ENCODE measurements at places on chromosomes 3 and 15.

DNA sequence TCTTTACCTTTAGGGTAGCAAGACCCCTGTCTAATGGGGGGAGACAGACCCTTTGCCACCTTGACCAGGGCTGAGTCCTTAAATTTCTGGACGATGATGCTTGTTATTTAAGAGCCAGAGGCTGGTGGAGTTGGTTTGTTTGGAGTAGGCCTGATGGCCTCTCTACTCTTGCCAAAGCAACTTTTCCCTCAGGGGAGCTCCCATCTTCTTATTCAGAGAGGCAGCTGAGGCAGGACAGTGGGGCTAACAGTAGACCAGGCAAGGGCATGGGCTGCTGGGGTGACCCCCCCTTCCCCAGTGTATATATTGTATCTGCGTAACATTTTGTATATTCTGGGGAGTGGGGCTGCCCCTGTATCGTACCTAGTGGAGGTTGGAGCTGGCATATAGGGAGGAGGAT is 10.3 kb downstream of the RPS17 start:
- no peak for DNase-seq

GRCh38 chr3:175737646-175738572 is 878.8 kb downstream of the NAALADL2 start:
- no peak for DNase-seq

GRCh38 chr3:149917124-149917667 is 53.5 kb downstream of the PFN2 start:
- DNase-seq = no peak

- no peak for DNase-seq
Observed at GRCh38 chr3:173191611-173192010, 50.6 kb upstream of the SPATA16 start.

- DNase-seq = no peak
Observed at GRCh38 chr15:56942118-56942517, 23.7 kb downstream of the TCF12 start.

DNA sequence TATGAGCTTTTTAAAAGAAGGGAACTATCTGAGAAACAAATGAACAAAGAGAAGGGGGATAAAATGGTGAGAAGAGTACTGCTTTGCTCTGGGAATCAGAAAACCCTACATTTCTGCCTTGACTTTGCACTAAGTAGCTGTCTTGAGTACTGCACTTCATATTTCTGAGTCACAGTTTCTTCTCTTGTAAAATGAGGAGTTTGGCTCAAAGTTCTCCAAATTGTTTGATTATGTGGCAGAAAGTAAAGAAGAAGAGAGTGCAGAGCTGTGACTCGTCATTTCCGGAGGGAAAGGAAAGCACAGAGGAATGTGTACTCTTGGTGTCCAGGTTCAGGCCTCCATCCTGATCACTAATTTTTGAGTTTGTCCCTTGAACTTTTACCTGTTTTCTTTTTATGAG is 54.7 kb downstream of the TP63 start:
- no peak for DNase-seq

- DNase-seq = no peak
Observed at GRCh38 chr3:174198199-174198598, 660.9 kb upstream of the NAALADL2 start.

GRCh38 chr3:9108876-9109567 is 140.4 kb downstream of the SRGAP3 start:
- no peak for DNase-seq

GRCh38 chr3:190502946-190503345 is 10.9 kb upstream of the IL1RAP start:
- no peak for DNase-seq

DNA sequence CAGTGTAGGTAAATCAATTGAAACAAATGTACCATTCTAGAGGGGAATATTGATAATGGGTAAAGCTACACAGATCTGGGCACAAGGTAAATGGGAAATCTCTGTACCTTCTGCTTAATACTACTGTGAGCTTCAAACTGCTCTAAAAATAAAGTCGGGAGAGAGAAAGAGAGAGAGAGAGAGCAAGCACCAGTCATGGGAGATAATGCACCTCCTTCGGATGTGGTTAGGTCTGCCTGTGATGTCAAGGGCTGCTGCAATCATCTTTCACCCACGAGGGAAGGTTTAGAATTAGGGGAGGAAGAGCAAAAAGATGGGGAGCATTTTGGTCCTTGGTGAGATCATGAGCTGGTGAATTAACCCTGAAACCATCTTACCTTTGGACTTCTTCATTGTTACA is 219.1 kb downstream of the ZNF385D start:
- no peak for DNase-seq

DNA sequence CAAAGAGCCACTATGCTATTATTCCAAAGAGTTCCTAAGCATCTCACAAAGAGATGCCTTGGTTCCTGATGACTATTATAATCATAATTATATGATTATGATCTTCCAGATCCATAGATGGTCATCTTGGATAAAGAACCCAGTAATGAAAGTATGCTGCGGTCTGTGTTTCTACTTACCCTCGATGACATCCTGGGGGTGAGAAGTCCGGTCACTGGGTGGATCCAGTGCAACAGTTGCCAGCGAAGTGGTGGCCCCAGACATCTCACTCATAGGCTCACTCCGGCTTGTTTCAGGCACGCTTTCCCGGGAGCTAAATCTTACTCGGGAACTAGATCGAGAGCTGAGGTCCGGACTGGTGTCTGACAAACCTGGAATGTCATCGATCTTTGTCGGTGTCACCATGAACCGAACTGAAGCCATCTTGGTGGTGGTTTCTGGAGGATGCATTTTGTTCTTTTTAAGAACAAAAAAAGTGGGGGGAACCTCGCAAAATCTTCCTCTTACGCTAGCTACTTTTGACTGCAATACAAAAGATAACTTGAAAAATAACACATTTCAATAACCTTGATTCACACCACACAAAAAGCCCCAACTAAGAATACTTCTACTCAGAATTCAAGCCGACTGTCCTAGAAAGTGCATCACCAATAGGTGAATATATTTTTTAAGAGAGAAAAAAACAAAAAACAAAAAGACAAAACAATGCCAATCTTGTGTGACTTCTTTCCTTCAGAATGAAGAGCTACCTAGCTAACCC is 1.2 kb downstream of the SLC12A6 start:
- no peak for DNase-seq

GRCh38 chr3:48429317-48429959 is 448 bp downstream of the PLXNB1 start:
- no peak for DNase-seq

DNA sequence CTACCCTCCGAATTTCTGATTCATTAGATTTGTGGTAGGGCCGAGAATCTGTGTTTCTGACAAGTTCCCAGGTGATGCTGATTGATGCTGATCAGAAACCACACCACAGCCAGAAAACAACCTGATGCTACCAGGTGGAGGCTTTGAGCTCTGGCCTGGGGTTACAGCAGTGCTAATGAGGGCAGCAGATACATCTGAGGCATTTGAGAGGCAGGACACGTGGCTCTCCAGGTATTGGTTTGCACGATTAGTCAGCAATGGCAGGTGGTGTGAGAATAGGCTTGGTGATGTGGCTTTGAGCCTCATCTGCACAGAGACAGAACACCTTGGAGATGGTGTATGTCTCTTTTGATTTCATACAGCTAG is 78.8 kb upstream of the THBS1 start:
- no peak for DNase-seq

- no peak for DNase-seq
Observed at GRCh38 chr15:34239151-34239808, 14.5 kb downstream of the EMC4 start.

DNA sequence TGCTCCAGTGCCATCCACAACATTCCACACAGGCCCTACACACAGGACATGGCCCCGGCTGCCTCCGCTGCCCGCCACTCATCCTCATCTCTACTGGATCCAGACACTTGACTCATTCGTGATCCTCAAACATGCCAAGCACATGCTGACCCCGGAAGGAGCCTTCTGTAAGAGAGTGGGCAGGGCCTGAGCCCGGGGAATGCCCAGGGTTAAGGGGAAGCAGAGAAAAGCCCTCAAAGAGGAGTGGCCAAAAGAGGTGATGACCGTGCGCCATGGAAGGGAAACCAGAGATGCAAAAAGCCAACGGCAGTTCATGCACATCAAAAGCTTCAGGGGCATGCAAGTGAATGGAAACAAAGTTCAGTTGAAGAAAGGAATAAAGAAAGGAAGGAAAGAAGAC is 46.1 kb downstream of the RFTN1 start:
- DNase-seq = no peak

DNA sequence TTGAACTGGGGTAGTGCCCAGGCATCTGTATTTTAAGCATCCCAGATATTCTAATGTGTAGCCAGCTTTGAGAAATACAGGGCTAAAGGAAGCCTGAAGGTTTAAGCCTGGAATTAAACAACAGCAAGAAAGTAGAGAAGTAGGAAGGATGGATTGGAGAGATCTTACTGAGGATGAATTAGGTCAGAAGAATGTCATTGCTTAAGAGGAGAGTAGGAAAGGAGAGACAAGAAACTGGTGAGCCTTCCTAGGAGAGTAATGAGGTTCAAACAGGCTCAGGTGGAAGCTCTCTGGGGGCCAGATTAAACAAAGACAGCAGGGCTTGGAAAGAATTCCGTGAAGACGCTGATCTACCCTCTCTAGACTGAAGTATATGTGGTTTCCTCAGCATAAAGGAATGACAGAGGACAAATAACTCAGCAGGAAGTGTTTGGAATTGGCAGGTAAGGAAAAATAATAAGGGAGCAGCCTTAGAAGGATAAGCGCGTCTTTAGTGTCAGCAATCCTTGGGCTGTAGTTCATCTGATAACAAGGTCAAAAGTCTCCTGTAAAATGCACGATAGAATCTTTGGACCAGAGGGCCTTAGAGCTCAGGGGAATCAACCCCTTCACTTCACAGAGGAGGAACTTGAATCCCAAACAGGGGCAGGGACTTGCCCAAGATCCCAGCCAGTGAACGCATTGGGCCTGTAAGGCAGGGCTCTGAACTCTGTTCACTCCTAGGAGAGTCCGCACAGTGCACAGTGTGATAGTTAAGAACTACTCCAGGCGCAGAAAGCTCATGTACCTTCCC is 90.9 kb downstream of the TP63 start:
- DNase-seq = no peak

DNA sequence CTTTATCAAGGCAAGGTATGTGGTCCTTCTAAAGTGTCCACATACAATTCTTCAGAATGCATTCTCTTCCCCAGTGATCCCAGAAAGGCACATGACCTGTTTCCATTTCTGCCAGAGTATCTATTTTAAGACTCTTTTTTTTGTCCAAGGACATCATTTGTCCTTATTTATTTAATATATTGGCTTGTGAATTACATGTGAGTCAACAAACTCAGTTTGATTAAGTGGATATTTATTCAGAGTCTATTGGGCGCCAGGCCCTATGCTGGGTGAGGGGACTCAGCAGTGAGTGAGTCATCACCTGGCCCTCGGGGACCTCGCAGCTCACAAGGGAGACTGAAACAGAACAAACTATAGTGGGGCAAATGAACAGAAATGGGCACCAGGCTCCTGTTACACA is 136.8 kb downstream of the SNRK start:
- DNase-seq = no peak

DNA sequence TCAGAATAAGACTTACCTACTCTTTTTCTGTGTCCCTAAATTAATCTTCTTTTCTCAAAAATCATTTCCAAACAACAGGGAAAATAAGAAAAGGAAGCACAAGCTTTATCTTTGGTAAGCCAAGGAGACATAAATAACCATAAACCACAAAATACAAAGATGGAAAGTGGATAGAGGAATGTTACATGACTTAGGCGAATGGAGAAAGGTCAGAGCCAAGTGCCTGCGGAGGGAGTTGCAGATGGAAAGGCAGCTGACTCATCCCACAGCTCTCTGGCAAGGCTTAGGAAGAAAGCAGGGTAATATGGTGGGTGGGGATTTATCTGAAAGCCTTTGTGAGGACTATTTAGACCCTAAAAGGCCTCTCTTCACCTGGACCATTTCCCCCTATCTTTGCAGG is 72.8 kb downstream of the GALK2 start:
- no peak for DNase-seq

DNA sequence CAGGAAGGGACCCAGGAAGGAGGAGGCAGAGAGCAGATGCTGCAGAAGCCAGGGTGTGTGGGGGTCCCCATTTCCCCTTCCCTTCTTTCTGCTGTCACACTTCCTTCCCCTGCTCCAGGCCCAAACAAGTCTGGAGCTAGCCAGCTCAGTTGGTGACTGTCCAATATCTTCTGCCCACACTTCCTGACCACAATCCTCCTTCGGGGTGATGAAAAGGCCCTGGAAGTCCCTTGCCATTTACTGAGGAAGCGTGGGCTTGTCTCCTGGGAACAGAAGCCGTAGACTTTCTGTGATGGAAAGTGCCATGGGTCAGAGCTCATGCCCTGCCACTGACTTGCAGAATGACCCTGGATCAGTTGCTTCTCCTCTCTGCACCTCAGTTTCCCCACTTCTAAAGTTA is 39.0 kb downstream of the ANAPC13 start:
- DNase-seq = no peak

DNA sequence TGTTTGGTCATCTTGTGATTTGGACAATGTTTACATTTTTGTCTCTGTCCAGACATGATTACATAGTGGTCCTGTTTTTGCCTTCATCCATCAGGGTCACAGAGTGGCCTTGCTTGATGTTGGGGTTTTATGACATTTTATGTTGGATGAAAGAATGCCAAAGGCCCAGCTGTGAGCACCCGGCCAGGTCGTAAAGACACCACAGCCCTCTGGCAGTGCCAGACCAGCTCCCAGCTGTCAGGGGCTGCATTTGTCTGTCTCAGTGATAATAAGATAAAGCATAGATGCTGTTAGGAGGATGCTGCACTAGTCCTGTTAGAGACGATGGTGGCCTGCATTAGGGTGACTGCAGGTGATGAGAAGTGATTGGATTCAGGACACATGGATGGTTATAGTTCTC is 117.5 kb downstream of the FAM174B start:
- no peak for DNase-seq
